Psoas muscle (tissue), 8 donors: ENCODE measurements at places on chromosomes 1 and 21. TPM values are rescaled to one million over a fixed set of nuclear protein-coding genes. Genes with fewer than 3 reads are reported as not detected.

The PLA2G2C gene
- total RNA-seq = not detected

GRCh38 chr1:222794656-222795474 is 20.0 kb upstream of the DISP1 start:
- no peaks in the 10 kb centered on the region for H3K4me1 ChIP-seq
- no peak for DNase-seq
- no peak overlapping the region for H3K4me3 ChIP-seq
- no peak overlapping the region for H3K27ac ChIP-seq
- H3K27me3 ChIP-seq = no peaks in the 10 kb centered on the region

- no peaks in the 10 kb centered on the region for H3K27me3 ChIP-seq
- H3K36me3 ChIP-seq = no peaks in the 10 kb centered on the region
- no peak overlapping the region for H3K4me3 ChIP-seq
- DNase-seq = no peak
- H3K4me1 ChIP-seq = no peaks in the 10 kb centered on the region
- H3K27ac ChIP-seq = no peak overlapping the region
These were observed 25.0 kb downstream of the WNT9A start for GRCh38 chr1:227922501-227923352.

DNA sequence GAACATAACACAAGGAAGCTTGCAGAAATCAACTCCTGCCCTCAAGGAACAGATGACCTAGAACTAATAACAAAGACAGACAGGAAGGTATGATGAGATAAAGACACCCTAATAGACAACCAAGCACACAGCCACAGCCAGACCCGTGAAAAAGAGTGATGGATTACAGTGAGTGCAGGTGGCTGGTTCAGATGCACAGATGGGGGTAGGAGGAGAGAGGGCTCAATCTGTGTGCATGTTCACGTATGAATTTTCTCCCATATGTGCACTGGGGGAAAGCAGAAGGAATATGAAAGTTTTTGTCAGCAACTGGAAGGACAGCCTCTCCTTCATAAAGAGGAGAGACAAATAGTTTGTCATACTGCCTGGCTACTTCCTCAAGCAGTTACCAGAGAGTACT is 367.1 kb downstream of the PBX1 start:
- H3K4me3 ChIP-seq = no peak overlapping the region
- H3K36me3 ChIP-seq = no peaks in the 10 kb centered on the region
- no peak overlapping the region for H3K27ac ChIP-seq

GRCh38 chr21:17819877-17820229 is 697 bp upstream of the C21orf91 start:
- peaks cover 13% of the 10 kb centered on the region for H3K4me1 ChIP-seq
- H3K27me3 ChIP-seq = no peaks in the 10 kb centered on the region
- H3K4me3 ChIP-seq = peak overlapping the region; percentile 95
- no peak for DNase-seq

DNA sequence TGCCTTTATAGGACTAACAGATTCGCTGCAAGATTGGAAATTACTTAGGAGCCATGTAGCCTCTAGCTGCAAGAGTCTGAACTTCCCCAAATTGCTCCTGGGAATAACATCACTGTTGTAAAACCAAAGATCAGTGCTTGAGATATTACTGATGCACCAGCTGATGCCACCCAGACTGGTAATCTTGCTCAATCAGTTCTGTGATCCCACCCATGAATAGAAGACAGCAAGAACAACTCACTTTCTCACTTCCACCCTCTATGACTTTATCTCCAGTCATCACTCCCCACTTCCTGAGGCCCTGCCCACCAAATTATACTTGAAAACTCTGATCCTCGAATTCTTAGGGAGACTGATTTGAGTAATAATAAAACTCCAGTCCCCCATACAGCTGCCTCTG is 1011.1 kb downstream of the PLA2G4A start:
- H3K4me3 ChIP-seq = no peak overlapping the region
- no peaks in the 10 kb centered on the region for H3K4me1 ChIP-seq
- no peak overlapping the region for H3K27ac ChIP-seq
